ENCODE measurements at places on chromosomes 16 and 17.

- H3K27me3 ChIP-seq, result no peaks in the 10 kb centered on the region
- DNase-seq, result no peak
- no peak overlapping the region for H3K27ac ChIP-seq
- H3K36me3 ChIP-seq, result peaks cover 5% of the 10 kb centered on the region
- no peak overlapping the region for H3K4me3 ChIP-seq
- no peaks in the 10 kb centered on the region for H3K4me1 ChIP-seq
Observed at GRCh38 chr16:70370924-70371323, 24.2 kb downstream of the DDX19A start.

GRCh38 chr16:84496991-84497390 is 7.5 kb downstream of the MEAK7 start:
- H3K27ac ChIP-seq, result no peak overlapping the region
- no peak for DNase-seq
- no peaks in the 10 kb centered on the region for H3K27me3 ChIP-seq
- no peak overlapping the region for H3K4me3 ChIP-seq
- H3K36me3 ChIP-seq, result peaks cover 4% of the 10 kb centered on the region
- no peaks in the 10 kb centered on the region for H3K4me1 ChIP-seq

GRCh38 chr17:63178530-63178929 is 212.5 kb downstream of the TANC2 start:
- no peak for DNase-seq
- no peak overlapping the region for H3K4me3 ChIP-seq
- no peak overlapping the region for H3K27ac ChIP-seq
- no peaks in the 10 kb centered on the region for H3K4me1 ChIP-seq
- no peaks in the 10 kb centered on the region for H3K27me3 ChIP-seq

DNA sequence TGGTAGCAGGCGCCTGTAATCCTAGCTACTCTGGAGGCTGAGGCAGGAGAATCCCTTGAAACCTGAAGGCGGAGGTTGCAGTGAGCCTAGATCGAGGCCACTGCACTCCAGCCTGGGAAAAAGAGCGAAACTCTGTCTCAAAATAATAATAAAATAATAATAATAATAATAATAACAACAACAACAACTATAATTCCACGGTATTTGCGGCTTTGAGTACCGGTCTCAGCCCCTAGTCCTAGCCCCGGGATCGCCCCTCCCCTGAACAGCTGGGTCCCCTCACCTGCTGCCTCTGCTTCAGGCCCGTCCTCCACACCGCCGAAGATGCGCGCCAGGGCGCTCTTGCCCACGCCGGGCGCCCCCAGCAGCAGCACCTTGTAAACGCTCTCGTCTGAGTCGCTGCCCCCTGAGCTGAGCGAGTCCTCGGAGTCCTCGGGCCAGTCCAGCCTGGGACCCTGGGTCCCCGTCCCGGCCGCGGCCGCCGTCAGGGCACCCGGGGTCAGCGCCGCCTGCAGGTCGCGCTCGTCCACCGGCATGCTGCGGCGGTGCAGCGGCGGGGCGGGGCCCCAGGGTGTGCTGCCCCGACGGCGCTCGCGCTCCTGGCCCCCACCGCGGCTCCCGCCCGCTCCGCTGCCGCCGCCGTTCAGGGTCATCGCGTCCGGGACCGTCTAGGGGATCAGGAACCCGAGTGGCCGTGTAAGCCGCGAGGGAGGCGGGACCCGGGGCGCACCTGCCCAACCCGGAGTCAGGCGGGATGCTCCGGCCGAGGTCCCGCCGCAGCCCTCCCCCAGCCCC is 611 bp downstream of the RRAD start:
- DNase-seq, result no peak
- H3K27ac ChIP-seq, result peak overlapping the region; percentile 3
- H3K4me1 ChIP-seq, result no peaks in the 10 kb centered on the region
- no peaks in the 10 kb centered on the region for H3K36me3 ChIP-seq
- H3K27me3 ChIP-seq, result no peaks in the 10 kb centered on the region
- peak overlapping the region; percentile 80 for H3K4me3 ChIP-seq
